Suppressor macrophage treated with lipopolysaccharide for 1 hour (primary cell): ENCODE measurements at places on chromosomes 1 and 21.

DNA sequence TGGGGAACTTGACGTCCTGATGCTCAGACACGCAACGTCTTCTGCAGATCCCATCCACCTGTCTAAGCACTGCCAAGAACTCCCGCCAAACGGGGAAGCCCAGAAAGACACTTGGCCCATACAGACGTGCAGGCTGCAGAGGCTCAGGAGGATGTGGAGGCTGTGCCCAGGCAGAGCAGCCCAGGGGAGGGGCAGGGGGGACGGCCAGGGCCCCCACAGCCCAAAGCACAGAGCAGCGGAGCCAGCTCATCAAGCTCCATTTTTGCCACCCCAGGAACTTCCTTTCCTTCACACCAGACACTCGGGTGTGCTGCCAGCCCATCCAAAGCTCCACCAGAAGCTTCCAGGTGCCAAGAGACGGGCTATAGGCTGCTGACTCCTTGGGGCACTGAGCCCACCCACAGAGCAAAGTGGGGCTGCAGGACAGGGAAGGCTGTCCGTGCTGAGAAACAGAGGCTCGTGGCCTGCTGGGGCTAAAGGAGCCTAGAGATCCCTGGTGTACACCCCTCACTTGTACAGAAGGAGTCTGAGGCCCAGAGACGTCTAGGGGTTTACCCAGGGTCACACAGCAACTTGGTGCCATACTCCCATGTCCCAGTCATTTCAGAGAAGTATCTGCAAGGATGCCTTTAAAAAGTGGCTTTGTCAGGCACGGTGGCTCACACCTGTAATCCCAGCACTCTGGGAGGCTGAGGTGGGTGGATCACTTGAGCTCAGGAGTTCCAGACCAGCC, 59.1 kb downstream of the ACOT7 start:
- no peak for DNase-seq

DNA sequence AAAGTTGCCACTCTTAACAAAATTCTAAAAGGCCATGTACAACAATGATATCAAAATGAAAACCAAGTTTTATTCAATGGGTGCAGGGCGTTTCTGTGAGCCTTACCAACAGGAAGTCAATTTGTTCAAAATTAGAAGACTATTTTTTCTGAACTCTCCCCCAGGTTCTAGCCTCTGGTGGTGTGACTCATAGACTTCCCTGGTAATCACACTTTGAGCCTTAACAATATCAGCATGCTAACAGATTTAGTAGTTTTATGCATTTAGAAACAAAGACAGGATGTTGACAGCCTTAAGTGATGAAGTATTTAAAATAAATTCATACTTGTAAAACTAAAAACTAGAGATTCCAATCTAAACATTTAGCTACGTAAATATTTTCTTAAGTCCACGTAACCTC, 88.4 kb downstream of the LRRC8C start:
- DNase-seq: peak; percentile 55

- no peak for DNase-seq
These were observed 2.1 kb upstream of the FCRLB start for GRCh38 chr1:161719325-161719611.

DNA sequence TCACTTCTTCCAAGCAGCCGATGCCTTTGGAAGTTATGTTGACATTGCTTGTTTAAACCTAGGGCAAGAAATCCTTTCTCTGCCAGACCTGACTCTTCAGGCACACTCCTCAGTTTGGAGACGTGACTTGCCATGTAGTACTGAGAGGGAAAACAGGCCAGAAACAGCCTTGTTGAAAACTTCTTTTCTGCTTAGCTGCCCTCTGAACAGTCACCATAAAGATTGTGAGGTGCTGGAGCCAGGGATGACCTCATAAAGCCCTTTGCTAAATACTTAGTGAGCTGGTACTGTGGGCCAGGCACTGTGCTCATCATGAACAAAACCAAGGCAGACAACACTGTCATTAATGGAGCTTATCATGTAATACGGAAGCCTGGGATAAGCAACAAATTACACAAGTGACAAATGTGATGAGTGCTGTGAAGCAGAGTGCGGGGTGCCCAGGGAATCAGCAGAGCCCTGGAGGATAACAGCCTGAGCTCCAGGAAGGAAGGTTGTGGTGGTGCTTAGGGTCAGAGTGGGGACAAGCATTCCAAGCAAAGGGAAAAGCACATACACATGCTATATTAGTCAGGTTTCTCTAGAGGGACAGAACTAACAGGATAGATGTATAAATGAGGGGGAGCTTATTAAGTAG, 42.4 kb downstream of the MTARC1 start:
- DNase-seq: no peak

GRCh38 chr1:71041806-71042205, 5.8 kb downstream of the PTGER3 start:
- DNase-seq: no peak

- DNase-seq: no peak
These were observed 16.6 kb downstream of the MTARC2 start for GRCh38 chr1:220764757-220765156.
